CD4-positive, alpha-beta T cell treated with Interleukin-1 beta for 1 hour (primary cell): ENCODE measurements at places on chromosomes 1 and 21.

DNA sequence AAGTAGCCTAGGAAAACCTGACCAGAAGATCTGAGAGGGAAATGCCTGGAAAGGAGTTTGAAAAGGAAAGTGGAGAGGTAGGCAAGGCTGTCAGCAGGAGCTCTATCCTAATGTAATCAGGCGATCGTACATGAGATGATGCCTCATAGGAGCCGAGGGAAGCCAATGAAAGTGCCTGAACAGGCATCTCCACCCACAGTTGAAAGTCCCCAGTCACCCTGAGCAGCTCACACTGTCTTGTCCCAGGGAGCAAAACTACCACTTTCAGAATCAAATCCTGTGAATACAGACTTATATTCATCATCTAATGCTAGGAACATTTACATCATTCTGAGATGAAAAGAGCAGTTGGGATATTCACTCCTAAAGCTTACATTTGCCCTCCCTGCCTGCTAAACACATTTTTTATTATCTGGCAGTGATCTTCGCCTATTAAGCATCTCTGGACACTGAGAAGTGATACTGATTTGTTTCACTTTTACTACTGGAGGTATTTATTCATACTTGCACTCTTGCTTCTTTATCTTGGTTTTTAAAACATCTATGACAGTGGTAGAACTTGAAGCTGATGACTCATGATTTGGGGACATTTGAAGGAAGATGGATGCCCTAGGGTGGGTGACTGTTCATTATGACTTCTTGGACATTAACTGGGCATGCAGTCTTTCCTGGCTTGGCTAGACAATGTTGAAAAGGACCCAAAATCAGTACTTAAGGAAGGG lies 221.6 kb downstream of the SEC16B start:
- DNase-seq = no peak

DNA sequence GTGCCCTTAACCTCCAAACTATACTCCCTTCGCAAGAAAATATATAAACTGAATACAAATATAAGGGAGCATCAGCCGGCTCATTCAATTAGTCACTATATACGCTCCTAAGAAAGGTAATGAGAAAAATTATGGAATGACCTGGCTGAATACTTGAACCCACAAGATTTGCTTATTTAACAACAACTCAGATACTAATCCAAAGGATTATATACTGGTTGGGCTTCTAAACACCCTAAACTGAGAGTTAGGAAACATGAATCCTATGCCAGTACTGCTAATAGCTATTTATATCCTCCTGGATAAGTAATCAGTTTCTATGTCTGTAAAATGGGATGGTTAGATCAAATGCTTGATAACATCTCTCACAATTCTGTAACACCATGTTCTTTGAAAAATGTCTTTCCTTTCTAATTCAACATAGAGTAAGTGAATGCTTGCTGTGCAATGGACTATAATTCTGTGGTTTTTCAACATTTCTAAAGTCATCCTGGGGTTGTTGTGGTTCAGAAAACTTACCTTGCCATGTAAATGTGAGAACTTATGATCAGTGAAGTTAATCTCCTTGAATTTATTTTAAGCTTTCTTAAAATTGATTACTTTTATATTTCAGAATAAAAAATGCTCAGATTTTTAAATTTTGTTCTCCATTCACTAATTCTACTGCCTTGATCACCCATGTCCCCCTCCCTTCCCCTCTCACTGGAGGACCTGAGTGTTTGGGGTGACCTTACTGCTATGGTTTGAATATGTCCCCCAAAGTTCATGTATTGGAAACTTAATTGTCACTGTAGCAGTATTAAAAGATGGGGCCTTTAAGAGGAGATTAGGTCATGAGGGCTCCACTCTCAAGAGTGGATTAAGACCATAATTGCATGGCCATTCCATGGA lies 14.5 kb downstream of the DUSP10 start:
- no peak for DNase-seq

DNA sequence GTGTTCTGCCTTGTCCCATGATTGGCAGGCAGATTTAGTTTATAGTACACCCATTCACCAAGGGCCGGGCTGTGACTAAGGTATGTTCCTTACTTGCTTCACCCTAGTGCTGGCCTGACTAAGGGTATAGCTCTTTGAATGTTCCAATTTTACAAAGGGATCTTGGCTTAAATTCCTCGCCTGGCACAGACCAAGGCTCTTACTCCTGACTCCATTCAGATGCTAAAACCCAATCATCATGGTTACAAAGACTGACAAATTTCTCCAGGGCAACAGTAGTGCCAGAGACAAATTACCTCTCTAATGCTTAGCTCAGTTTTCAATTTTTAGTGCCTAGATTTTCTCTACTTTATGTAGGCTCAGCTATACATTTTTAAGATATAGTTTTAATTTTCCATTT lies 11.5 kb upstream of the C1orf53 start:
- DNase-seq = no peak

GRCh38 chr21:42061195-42061985 lies 9.7 kb upstream of the UMODL1 start:
- peak; percentile 25 for DNase-seq

- DNase-seq = no peak
Observed at GRCh38 chr1:27690183-27690582, 18.2 kb upstream of the IFI6 start.

DNA sequence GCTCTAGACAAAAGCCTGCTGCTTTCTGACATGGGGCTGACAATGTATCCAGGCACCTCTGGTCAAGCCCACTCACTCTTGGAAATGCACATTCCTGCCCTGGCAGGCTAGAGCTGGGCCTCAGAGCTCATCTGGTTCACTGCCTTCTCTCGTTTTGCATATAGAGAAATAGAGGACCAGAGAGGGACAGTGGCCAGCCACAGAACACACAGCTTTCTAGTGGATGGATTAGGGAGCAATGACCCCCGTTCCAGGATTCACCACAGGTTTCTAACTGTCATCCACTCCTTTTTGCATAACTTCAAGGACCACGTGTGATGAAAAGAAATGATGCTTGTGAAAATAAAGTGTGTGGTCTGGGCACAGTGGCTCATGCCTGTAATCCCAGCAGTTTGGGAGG lies 129.6 kb upstream of the IGSF21 start:
- no peak for DNase-seq

DNA sequence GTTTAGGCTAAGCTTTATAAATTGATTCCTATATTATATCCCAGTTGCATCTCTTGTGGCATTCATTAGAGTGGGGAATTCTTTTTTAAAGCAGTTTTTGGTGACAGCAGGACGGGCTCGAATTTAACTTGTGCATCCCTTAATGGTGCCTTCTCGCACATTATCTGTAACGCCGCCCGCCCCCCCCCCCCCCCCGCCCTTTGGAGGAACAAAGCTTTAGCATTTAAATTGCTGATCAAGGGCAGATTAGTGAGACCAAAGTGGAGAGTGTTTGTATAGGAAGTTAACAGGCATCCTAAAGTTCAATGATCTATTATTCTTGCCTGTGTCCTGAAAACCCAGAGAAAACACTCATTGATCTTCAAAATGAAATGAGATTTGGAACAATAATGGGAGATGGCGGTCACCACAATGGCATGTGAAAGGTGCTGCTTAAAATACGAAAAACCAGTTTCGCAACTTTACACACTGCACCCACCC lies 2.2 kb downstream of the LMO4 start:
- DNase-seq = no peak

GRCh38 chr1:36835696-36836095 lies 198.6 kb downstream of the GRIK3 start:
- no peak for DNase-seq

DNA sequence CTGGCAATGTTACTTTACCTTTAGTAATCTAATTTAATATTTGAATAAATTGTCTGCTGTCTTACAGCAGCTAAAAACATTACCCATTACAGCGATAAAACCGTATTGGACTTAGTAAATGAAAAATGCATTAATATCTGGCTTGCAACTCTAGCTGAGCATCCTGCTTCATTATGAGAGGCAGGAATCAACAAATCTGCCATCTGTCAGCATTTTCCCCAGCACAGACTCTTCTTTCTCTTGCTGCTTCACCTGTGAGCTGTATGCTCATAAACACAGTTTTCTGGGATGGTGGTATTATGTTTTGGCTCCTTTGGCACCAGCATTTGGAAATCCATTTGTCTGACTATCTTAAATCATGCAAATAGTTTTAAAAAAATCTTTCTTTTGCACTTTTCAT lies 487.1 kb downstream of the KCNT2 start:
- DNase-seq = no peak

DNA sequence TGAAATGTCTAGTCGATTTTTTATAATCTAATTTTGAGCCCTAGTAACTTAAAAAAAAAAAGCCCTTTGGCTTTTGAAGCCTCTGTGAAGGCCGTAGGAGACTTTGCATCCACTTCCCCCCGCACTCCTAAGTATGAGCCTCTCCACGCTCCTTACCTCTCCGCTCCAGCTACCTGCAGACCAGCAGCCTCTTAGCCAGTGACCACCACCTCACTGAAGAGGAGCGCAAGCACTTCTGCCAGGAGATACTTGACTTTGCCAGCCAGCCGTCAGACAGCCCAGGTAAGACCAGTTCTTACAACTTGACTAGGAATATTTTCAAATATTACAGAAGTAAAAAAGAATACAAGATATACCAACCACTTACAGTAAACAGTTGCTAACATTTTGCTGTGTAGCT lies 27.4 kb upstream of the PWP2 start:
- DNase-seq = no peak

GRCh38 chr1:119987686-119988085 lies 81.8 kb downstream of the NOTCH2 start:
- peak; percentile 22 for DNase-seq

GRCh38 chr1:38498686-38499085 lies 360.9 kb downstream of the RRAGC start:
- DNase-seq = no peak
